ENCODE measurements at places on chromosomes 7 and 10.

DNA sequence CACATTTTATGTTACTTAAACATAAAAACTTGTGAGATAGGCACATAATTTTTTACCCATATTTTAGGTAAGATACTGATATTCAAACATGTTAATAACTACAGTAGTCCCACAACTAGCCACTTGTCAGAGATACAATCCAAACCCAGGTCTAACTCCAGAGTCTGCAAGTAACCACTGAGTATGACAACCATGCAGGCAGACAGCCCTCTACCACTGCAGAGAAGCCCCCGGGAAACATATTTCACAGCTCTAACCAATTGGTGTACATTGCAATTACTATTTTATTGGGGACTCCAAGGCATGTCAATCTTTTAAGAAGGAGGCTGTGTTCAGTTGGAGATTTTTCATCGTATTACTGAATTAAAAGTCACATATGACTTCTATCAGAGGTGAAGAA, 107.2 kb upstream of the FAM133B start:
- no peak for DNase-seq

DNA sequence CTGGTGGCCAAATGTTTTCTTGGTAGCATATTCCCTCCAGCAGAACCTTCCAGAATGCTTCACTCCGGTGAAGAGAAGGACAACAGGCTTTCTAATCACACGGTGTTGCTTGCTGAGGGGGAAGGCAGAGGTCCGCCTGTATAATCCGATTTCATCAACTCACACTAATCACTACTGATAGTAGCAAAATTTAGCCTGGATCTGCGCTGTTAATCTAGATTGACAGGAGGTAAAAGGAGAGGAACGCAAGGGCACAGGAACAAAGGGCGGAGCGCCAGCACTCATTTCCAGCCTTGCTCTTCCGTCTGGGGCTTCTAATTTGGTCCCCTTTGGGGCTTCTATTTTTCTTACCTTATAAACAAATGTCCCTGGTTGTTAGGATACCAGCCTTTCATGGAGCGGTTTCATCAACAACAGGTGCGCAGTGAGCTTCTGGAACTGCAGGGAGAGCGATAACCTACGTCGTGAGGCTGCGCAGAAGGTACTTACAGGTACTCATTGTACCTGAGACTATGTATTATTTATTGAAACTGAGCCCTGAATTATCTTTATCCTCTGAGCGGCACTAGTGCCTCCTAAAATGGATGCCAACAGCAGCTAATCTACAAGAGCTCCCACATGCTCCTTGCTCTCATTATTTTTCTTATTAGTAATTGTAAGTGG, 150.6 kb downstream of the CACNB2 start:
- no peak for DNase-seq

DNA sequence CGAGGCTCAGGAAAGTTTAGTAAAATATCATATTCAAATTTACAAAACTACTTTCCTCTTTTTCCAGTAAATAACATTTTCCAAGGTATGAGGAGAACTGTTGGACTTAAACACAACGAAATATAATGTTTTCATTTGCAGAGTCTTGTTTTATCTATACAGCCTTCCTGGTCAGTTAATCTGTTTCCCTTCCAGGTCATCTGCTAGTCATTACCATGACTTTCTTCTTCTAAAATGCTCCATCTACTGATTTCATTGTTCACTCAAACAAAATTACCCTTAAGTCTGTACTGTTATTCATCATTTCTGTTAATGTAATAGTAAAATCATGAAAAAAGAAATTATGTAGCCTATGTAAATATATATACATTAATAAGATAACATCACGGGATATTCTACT, 69.8 kb downstream of the GNAI1 start:
- DNase-seq = no peak

GRCh38 chr7:151122276-151122675, 36.0 kb downstream of the AGAP3 start:
- DNase-seq = no peak

GRCh38 chr10:61882621-61883370, 18.7 kb upstream of the ARID5B start:
- no peak for DNase-seq

- no peak for DNase-seq
Measured at GRCh38 chr10:86361156-86362128, 5.2 kb downstream of the GRID1 start.

DNA sequence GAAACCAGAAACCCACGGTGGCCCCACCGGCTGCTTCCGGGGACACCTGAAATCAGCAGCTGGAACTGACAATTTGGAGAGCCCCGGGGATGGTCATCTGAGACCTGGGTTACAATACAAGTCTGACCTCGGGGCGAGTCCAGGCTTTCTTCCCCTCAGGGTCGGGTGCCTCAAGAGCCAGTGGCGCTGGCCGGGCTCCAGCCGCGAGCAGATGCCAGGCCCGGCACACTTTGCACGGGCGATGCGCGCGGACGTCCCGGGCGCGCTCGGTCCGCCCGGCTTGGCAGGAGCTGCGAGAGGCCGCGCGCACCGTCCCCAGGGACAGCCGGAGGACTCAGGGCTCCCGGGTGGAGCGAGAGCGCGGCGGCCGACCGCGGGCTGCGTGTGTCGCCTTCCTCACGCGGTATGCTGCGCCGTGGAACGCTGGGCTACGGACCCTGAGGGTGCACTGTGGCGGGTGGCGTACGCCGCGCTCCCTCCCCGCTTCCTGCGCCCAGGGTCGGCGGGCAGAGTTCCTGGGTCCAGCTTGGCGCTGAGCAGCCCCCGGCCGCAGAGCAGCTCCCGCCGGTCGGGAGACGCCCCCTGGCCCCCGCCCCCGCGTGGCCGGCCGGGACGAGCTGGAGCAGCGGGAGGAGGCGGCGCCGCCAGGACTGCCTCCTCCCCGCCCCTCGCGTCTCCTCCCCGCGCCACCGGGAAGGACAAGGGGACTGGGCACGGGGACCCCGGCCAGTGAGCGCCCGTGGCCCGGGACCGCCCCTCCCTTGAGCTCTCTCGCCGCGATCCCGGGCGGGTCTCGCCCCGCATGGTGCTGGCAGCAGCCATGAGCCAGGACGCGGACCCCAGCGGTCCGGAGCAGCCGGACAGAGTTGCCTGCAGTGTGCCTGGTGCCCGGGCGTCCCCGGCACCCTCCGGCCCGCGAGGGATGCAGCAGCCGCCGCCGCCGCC, at the start of gene RBM20:
Gene RBM20 (plus strand): TSS at position 684 of the 945 bp plus-strand sequence. CDS start 119 bp downstream, at position 803.
- no peak for DNase-seq

GRCh38 chr7:94397722-94398121, 3.0 kb downstream of the COL1A2 start:
- DNase-seq = no peak

DNA sequence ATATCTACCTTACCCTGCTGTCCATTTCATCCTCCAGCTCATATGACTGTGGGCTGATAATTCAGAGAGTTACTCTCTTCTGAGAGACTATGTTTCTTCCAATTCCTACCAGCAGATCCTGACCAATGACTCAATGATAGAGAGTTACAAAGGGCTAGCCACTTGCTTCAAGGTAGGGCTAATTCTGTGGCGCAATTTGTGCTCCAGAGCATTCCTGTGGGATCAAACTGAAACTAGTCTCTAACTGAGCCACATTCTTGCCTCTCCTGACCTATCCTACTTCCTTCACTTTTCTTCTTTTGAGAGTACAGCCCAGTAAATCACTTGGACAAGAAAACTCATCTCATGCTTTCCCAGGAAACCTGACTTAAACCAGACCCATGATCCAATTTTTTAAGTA, 17.9 kb upstream of the ASZ1 start:
- no peak for DNase-seq

GRCh38 chr7:156932006-156932405, 17.5 kb upstream of the NOM1 start:
- no peak for DNase-seq

DNA sequence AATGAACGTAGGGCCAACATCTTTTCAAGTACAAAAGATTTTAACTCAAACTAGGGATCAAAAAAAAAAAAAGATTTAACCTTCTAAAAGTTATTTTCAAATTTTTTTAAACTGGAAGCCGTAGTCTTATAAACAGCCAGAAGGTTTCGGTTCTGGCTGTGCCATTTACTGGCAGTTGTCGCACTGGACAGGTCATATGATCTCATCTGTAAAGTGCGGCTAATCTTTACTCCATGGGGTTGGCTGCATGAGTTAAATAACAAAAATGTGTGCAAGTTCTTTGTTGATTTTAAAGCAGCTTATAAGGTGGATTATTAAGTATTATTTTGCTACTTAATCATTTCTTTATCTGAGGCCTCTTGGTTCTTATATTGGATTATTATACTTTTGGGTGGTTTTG, 36.6 kb downstream of the TRUB1 start:
- no peak for DNase-seq

DNA sequence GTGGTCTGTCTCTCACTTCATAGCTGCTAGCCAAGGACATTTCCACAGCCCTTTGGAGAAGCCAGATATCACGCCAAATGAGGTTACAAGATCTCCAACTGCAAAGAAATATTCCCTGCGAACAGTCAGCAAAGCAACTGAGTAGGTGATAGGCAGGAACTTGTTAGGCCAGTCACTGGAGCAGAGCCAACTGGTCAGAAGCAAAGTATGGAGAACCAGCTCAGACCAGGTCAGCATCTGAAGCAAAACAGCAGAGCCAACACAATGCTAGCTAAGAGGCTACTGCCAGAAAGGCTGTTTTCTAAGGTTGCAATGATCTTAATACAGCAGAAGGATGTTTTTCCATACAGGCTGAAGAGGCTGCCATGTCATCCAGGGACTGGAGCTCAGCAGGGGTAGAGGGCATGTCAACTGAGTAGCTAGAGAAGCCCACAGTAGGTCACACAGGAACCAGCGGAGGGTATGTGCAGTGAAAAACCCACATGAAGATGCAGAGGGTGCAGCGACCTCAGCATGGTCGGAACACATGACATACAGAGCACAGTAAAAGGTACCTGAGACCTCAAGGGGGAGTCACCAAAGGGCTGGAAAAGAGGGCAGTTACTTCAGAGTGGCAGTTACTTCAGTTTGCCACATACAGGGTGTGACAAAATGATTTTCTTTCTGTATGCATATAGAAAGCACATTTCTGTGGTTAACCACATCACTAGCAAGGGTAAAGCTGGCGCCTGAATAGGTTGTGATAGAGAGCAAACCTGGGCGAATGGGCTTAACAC, 8.9 kb downstream of the SEC31B start:
- DNase-seq = no peak

DNA sequence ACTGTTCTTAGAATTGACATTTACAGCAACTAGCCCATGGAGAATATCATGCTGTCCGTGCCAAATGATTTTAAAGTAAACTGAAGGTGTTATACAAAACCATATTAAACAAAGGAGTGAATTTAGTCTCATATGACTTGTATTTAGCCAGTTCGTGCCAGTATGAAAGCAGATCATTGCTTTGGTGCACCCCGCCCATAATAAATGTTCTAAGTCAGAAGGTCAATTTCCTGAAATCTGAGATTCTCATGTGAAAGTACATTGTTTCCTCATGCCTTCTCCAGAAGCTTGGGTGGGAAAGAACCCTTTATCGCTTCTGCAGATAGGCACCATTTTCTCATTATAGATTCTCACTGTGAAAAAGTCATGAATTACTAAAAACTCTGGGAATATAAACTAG, 106.4 kb downstream of the CAMK1D start:
- DNase-seq = peak; percentile 5

DNA sequence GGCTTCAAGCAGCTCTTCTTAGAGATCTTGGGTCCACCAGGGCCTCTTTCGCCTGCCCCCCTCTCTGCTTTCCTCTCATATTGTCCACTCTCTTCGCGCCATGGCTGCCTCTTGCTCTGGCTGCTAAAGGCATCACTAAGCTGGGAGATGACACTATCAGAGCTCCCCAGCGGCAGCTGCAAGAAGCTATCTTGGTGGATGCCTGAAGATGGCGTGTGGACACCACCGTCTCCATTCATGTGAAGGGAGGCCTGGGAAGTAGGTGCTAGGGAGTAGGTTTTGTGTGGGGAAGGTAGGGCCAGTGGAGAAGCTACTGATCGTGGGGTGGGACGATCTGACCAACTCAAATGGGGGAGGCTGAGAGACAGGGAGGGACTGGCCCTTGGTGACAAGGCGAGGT, 45.9 kb upstream of the PDLIM1 start:
- no peak for DNase-seq

- DNase-seq = no peak
Measured at GRCh38 chr7:149409895-149410294, 51.0 kb downstream of the ZNF777 start.

GRCh38 chr7:98968621-98969020, 90.3 kb downstream of the TRRAP start:
- DNase-seq = no peak

- DNase-seq = no peak
Measured at GRCh38 chr10:61896854-61897661, 4.4 kb upstream of the ARID5B start.

- no peak for DNase-seq
Measured at GRCh38 chr10:82278401-82279182, 403.6 kb downstream of the NRG3 start.

DNA sequence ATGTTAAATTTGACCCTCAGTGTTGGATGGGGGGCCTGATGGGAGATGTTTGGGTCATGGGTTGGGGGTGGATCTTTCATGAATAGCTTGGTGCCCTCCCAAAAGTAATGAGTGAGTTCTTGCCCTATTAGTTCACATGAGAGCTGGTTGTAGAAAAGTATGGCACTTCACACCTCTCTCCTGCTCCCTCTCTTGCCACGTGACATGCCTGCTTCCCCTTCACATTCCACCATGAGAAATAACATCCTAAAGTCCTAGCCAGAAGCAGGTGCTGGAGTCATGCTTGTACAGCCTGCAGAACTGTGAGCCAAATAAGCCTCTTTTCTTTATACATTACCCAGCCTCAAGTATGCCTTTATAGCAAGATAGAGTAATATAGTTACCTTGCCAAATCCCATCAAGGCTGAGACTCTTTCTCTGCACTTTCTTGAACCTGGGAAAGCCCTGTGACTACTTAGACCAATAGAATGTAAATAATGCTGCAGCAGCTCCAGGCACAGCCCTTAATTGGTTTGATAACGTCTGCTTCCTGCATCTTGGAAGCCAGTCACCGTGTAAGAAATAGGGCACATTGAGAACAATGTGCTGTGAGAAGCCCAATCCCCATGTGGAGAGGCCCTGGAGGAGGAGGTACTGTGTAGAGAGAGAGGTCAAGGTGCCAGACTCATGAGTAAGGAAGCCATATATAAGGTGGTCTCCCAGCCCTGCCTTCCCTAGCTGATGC, 88.0 kb upstream of the NAMPT start:
- DNase-seq = no peak

GRCh38 chr10:122981066-122981464, 864 bp downstream of the PSTK start:
- peak; percentile 12 for DNase-seq

Data from AG09319 (cell line).